ENCODE measurements at places on chromosomes 2 and 18.

DNA sequence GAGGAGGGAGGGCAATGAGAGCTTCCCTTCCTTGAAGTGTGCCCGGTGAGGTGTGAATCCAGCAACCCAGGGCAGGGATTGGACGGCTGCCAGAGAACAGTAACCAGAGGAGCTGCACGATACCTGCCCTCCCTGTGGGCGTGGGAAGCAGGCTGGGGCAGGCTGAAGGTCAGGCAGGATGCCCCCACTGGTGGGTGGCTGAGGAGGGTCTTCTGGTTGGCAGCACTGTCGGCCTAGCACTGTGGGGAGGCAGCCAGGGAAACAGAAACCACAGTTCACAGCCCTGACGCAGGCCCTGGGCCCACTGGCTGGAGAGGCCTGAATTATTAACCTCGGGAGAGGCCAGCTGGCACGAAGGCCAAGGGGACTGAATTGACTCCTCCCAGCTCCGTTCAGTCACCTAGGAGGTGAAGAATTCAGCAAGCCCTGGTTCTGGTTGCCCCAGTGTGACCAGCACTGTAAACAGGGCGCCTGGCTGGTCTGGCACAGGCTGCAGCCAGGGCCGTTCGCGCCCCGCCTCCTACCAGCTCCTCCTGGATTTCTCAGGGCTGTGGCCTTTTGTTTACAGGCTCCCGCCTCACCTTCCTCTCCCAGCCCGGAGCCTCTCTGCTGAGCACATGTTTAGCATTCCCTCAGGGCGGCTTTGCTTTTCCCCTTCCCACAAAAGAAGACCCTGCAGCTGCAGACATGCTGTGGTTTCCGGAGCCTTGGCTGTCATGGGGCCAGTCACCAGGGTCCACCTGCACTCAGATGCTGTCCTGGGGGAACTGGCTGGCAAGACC is 97.8 kb downstream of the B3GNT2 start:
- no peak for DNase-seq

DNA sequence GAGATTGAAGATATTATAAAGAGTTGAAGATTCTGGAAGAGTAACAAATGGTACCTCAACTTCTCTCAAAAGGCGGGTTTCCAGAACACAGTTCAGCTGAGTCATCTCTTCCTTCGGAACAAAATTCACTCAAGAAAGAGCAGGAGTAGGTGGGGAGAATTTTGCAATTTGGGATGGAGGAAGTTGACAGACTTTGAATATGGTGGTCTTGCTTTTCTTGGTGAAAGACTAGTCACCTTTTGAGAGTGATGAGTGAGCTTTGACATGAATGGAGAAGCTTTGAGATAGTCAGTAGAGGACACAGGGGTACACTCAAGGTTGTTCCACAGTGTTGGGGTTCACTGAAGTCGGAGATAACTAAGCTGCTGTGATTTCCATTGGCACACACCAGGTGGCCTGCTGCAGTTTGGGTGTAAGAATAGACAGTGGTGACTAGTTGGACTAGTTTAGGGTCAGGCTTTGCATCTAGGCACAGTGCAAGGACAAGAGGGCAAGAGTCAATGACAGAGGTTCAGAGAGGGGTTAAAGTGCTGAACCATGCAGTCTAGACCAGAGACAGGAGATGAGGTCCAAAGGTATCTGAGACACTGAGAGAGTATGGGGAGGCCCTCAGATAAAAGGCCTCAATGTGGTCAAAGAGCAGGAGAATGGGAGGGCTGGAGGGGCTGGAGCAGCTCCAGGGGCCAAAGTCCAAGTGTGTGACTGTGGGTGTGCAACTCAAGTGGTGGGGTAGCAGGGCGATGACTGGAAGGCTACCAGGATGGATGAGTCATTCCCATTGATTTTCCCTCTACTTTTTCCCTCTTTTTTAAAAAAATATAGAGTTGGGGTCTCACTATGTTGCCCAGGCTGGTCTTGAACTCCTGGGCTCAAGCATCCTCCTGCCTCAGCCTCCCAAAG is 7.7 kb downstream of the CCL20 start:
- DNase-seq = no peak

GRCh38 chr2:24432735-24433134 is 58.3 kb upstream of the NCOA1 start:
- no peak for DNase-seq

GRCh38 chr2:132448771-132449170 is 32.2 kb downstream of the GPR39 start:
- DNase-seq = no peak

DNA sequence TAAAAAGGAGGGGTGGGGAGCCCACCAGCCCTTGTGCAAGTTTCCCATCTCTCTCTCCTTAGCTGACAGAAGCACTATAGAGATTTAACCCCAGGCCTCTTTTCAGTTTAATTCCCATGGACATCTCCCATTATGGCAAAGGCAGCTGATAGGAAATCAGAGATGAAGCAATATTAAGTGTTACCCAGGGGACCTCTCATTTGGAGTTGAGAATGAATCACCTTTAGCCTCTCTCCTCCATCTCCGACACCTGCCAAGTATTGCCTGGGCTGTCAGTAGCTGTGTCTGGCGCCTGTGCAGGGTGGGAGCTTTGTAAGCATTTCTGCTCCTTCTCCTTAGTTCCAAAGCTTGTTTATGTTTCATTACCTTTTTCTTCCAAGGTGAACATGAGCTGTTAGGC is 109.0 kb downstream of the AQP4 start:
- DNase-seq = no peak

DNA sequence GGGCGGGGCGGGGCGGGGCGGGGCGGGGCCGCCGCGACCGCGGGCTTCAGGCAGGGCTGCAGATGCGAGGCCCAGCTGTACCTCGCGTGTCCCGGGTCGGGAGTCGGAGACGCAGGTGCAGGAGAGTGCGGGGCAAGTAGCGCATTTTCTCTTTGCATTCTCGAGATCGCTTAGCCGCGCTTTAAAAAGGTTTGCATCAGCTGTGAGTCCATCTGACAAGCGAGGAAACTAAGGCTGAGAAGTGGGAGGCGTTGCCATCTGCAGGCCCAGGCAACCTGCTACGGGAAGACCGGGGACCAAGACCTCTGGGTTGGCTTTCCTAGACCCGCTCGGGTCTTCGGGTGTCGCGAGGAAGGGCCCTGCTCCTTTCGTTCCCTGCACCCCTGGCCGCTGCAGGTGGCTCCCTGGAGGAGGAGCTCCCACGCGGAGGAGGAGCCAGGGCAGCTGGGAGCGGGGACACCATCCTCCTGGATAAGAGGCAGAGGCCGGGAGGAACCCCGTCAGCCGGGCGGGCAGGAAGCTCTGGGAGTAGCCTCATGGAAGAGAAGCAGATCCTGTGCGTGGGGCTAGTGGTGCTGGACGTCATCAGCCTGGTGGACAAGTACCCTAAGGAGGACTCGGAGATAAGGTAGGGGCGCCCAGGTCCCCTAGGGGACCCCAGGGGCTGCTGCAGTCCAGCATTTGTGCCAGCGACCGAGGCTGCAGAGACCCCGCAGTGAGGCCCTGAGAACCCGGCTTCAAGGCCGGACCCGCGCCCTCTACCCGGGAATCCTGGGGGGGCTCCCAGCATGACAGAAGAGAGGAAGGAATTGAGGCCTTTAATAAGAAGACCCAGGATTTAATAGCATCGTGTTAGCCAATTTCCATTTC is at the start of gene KHK:
Gene KHK, plus strand, starts transcription at position 49 of the 870 bp plus-strand sequence. Its CDS starts 488 bp downstream, at position 537.
- DNase-seq = no peak

DNA sequence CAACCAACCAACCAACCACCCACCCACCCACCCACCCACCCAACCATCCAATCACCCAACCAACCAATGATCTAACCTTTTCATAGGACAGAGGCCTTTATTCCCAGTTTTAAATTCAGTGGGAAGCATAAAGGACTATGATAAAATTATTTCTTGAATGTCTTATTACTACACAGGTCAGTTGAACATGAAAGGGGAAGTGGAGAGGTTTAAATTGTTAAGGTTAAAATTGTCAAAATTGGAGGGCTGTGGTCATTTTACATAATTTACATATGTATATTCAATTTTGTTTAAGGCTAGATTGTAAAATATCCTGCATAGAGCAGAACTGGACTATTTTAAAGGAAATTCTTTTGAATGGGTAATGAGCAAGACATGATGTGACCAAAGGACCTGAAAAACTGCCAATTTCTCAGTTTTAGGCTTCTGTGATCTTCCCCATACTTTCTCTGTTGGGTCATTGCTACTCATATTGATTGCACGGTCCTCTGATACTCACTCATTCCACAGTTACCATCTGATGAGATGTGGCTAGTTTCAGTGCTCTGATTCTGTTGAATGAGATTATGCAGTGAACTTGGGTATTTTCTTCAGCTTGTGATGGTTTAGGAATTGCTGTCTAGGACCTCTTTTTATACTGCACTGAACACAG is 127.4 kb downstream of the PLCL1 start:
- no peak for DNase-seq

GRCh38 chr2:165864296-165864695 is 70.2 kb upstream of the GALNT3 start:
- no peak for DNase-seq

DNA sequence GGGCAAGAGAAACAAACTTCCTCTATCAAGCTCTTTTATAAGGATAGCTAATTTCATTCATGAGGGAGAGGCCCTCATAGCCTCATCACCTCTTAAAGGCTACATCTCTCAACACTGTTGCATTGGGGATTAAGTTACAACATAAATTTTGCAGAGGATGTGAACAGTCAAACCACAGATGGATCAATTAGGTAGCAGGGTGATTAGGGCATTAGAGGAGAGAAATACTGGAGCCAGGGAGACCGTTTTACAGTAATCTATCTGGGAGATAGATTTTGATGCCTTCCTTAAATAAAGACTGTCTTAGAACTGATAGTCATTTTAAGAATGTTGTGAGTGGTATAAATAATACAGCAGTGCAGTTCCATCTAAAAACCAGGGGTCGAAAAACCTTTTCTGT is 258.9 kb downstream of the DCC start:
- DNase-seq = no peak

DNA sequence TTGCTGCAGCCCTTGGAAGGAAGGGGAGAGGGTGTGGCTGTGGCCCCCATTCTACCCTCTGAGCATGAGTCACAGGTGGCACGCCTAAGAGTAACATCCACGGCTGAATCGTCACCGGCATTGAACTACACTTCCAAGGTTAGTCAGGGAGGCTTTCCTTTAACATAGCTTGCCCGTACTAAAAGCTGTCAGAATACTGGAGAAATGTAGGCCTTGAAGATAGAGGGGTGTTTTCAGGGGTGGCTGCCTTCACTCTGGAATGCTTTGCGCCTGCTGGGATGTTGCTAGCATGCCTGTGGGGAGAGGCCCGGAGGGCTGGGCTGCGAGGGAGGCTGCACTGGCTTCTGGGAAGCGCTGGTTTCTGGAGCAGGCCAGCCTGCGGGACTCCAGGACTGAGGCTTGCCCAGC is 333.7 kb downstream of the AGAP1 start:
- no peak for DNase-seq

DNA sequence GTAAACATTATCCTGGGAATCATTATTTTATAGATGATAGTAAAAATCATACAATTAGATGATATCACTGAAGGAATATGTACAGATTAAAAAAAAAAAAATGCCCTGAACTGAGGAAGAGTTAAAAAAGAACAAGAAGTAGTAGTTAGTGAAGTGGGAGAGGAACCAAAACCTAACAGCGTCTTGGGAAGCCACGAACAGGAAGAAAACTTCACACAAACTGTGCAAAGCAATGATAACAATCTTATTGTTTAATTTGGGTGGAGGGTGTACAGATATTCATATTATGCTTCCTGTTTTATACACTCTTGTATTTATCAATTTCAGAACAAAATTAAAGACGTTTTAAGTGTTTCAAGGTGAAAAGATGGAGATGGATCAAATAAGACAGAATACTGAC is 3.5 kb downstream of the HEATR5B start:
- DNase-seq = no peak

GRCh38 chr2:28606986-28607441 is 111.2 kb downstream of the PLB1 start:
- DNase-seq = no peak

GRCh38 chr18:10482363-10482984 is 28.0 kb downstream of the APCDD1 start:
- DNase-seq = no peak

DNA sequence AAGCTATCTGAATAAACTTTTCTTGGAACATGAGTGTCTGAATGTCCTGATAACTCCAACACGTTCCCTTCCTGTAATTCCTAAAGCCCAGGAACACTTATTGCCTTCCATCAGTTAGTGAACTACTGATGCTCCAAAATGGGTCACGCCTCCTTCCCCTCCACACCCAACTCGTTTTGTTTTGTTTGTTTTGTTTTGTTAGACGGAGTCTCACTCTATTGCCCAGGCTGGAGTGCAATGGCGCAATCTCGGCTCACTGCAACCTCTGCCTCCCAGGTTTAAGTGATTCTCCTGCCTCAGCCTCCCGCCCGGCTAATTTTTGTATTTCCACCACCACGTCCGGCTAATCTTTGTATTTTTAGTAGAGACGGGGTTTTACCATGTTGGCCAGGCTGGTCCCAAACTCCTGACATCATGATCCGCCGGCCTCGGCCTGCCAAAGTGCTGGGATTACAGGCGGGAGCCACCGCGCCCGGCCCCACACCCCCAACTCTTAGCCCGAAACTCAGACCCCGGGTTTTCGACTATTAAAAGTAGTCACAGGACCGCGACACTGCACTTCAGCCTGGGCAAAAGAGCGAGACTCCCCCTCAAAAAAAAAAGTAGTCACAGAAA is 774 bp downstream of the IER3IP1 start:
- DNase-seq = no peak

DNA sequence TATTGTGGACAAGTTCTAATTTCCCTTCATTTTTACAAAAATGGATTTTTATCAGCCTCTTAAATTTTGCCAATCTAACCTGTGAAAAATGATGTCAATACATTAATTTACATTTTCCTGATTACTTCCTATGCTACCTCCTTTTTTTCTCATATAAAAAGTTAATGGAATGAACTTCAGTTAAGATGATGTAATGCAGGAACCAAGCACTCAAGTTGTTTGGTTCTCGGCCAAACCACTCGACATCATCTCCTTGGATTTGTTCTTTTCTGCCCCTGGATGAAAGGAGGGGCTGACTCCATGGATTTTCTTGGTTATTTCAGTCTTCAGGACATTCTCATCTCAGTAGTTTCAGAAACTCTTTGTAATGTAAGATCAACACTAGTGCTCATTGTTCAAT is 253.1 kb upstream of the NXPH2 start:
- DNase-seq = no peak

GRCh38 chr2:233418761-233419546 is 64.7 kb downstream of the DGKD start:
- peak; percentile 71 for DNase-seq

DNA sequence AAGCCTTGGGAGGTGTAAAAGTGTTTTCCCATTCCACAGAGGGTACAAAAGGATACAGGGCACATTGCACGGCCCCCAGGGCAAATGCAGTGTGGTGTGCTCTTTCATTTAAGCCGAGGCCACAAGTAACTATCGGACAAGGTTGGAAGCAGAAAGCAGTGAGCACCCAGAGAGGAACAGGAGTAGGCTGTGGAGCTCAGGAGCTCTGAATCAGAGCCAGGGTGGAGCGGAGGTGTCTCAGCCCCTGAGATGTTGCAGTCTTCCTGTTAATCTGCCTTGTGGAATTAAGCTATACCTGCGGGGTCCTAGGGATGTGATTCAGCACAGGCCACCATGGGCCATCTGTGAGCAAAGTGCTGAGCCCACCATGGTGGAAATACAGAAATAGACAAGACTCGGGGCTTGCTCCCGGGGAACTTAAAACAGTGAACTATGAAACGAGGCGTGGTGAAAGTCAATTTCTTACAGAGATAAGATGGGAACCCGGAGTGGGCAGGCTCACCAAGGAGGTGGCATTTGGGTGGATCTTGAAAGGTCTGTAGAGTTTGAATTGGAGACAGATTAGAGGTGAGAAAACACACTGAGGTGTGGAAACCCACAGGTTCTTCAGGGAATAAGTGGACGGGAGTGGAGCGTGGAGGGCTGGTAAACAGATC is 44.0 kb downstream of the ASAP2 start:
- no peak for DNase-seq

Measured in naive thymus-derived CD8-positive, alpha-beta T cell (primary cell).